ENCODE measurements at places on chromosomes 12 and 14.

GRCh38 chr12:102197789-102198188, at the start of gene PMCH:
PMCH (minus strand) TSS chr12:102197833; CDS start chr12:102197770, 63 bp downstream.
- DNase-seq, result no peak

DNA sequence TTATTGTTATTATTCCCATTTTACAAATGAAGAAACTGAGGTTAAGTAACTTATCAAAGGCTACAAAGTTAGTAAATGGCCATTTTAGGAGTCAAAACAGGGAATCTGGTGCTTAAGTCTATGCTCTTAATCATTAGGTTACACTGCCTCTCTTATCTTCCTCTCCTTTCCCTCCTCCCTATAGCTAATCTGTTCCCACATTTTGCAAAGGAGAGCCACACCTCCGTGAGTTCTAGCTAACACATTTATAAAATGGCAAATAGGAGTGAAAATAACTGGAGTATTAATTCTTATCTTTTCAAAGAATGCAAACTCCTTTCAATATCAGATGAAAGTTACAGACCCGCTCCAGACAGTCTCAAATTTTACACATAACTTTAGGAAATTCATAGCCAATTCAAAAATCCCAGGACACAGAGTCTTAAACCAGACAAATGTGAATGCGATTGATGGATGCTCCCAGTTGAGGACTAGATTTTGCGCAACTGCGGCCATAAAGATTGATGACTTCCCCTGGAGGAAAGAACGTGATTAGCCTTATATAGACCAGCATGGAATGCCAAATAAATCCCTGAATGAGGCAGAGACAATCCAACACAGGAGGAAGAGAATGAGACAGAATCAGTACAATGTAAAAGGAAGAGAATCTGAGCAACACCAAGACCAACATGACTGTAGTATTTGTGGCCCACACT, 225.0 kb upstream of the ARID2 start:
- no peak for DNase-seq

DNA sequence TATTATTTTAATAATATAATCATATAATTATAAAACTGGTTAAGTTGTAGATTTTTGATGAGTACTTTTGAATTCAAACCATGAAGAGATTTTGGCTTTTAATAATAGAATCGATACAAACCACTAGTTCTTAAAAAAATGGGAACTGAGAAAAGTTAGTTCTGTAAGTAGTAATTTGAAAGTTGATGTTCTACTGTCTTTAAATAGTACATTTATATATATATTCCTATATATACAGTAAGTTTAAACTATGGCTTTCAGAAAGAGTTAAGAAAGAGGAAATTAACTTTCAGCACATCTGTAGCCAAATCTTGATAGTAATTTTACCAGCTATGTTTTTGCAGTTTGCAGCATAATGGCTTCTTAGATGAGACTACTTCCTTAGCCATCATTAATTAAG, 7.8 kb downstream of the LRRK2 start:
- no peak for DNase-seq

DNA sequence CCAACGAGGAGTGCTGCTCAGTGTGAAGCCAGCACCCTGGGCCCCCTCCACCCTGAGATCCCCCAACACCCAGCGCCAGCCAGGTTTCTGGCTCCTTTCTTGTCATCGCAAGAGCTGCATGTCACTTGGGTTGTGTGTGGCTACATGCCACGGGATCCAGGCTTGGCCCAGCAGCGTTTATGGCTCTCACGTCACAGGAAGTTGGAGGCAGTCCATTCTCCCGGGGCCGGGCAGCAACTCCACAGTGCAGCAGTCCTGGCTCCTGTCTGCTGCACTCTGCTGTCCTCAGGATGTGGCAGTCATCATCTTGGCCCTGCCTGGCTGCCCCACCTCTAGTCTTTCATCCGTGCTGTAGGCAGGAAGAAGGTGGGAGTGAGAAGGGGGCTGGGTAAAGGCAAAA, 78.3 kb downstream of the AACS start:
- DNase-seq, result no peak

DNA sequence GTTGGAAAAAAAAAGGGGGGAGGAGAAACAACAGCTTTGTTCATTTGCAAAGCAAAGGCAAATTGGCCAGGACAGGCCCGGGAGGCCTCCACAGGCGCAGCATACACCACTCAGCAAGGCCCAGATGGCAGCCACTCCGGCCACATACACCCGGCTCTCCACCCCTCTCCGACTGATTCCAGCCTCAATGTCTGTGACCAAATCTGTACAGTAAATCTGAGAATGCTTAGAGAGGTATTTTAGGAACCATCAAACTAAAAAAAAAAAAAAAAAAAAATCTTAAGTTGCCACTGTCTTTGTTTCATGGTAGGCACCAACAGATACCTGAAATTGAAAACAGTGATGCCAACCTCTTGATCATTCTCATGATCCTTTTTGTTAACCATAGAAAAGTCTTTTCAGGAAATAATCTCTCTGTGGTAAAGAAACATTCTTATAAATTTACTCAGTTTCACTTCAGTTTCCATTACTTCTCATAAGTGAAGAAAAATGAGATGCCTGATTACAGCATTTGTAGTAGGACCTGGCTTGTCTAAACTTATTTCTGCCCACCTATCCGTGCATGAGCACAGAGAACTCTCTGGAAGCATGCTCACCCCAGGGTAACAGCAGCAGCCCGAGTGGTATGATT, 20.2 kb downstream of the VPS37B start:
- no peak for DNase-seq

Data from activated T-cell treated with anti-CD3 and anti-CD28 coated beads, Interleukin-2, amount 50 U/mL, for 48 hours (primary cell).